ENCODE measurements at places on chromosomes 4 and X.

- no peak for DNase-seq
Measured at GRCh38 chrX:46607916-46608315, 34.4 kb downstream of the CHST7 start.

DNA sequence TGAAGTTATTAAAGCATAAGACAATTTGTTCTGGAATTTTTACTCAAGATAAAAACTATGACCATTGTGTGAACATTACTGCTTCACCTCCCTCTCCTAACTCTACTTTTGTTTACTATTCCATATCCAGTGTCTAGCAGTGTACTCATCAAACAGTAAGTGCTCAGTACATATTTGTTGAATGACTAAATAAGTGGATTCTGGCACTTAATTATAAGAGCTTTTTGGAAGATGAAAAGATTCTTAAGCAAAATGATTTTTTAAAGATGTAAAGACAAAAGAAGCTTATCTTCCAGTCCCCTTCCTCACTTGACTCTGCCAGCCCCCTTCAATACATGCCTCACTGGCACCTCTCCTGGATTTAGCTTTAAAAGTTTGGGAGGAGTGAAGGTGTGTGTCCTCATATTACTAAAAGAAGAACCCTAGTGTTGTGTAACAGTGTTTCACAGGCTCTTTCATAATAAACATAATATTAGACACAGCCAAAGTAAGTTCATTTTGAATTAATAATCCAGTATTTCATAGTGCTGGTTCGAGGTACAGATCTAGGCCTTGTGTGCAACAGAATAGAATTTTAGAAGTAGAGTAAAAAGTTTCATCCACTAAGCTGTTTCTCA lies 53.0 kb downstream of the GAB1 start:
- no peak for DNase-seq

GRCh38 chrX:64152857-64153256 lies 52.7 kb downstream of the AMER1 start:
- DNase-seq = no peak

- no peak for DNase-seq
Measured at GRCh38 chr4:163195247-163195765, 28.6 kb upstream of the NAF1 start.

DNA sequence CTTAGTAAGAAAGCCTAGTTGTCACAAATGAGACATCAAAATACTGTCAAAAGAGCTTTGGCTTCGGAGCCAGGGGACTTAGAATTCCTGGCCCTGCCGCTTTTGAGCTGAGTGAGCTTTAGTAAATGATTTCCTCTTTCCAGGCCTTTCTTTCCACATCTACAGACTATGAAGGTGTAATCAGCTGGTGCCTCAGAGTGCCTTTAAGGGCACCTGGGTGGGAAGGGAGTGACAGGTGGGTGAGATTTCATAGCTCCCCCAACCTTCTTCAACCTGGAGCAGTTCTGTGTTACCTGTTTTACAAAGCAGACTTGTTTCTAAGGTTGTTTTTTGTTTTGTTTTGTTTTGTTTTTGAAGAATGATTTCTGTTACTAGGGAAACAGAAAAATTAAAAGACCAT lies 154.7 kb upstream of the BOD1L1 start:
- DNase-seq = no peak

GRCh38 chrX:9055354-9055753 lies 21.4 kb upstream of the FAM9B start:
- DNase-seq = no peak

DNA sequence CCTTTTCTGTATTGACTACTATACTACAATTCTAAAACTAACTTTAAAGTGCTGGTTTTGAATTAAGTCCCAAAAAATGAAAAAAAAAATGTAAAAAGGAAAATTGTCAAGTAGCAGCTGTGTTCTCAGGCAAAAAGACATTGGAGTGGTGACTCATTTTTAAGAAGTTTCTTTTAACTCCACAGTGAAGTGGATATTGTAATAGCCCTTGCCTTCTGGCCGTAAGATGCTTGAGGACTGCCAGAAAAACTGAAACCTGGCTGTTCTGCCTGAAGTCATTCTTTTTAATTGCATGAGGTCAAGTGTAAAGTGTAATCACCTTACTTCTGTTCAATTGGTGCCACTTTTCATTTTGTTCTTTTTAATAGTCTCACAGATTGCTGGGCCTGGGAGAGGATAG lies 28.9 kb downstream of the SPANXD start:
- no peak for DNase-seq

DNA sequence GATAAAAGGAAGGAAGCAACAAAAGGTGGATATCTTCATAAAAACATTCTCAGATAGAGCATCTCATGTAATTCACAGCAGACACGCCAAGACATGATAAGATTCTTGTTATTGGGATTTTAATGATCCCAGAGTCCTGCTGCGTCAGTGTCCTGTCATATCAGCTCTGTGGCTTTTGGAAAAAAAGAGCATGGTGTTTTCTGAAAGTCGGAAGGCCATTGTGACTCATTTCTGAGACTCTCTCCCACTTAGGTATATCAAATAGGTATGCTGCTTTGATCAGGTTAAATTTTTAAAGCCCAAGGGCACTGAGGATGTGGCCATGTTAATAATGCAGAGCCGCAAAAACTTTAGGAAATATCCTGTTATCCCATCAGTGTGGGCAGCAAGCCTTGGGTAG lies 481.0 kb downstream of the KCNIP4 start:
- DNase-seq = no peak

DNA sequence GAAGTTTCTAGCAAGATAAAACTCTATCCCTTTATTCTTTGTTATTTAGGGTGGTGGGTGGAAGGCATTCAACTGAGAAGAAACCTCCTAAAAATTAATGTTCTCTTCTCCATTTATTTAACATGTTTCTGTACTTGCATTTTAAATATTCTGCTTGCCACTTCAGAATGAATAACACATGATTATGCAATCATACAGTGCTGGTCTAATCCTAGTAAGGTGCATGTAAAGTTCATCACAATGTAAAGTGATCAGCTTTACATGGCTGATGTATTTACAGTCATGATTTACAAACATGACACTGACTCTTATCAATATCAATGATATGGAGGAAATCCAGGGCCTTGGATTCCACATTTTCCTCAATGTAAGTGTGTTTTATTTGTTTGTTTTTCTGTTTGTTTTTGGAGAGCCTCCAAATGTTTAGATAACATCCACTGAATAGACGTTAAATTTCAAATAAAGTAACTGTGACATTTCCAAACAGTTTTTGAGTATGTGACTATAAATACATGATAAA lies 342.1 kb upstream of the CTSO start:
- no peak for DNase-seq

Measured in activated effector memory CD4-positive, alpha-beta T cell treated with Interleukin-2 at 50 U/mL for 16 hours (primary cell).